Activated T-helper 1 cell treated with Interleukin-2 at 50 U/mL for 16 hours (primary cell): ENCODE measurements at places on chromosomes 5 and 9.

DNA sequence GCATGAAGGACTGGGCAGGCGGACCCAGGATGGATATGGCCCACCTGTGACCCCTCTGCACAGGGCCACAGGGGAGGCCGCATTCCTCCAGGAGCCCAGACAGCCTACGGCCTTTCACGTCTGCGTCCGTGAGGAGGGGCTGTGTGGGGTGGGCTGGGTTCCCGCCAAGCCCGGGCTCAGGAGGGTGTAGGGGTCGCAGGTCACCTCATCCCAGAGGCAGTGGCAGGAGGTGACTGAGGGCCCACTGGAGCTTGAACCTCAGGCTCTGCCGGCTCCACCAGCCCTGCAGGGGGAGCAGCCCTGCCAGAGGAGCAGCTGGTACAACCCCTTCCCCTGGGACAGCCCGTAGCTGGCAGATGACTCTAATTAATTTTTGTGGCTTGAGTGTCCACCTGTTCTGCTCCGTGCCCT lies 40.7 kb upstream of the CACNA1B start:
- DNase-seq, result no peak

- DNase-seq, result no peak
These were observed 14.0 kb downstream of the PRUNE2 start for GRCh38 chr9:76891874-76892273.

GRCh38 chr5:33309068-33309467 lies 131.7 kb upstream of the TARS1 start:
- DNase-seq, result no peak

GRCh38 chr5:1034421-1034905 lies 25.9 kb downstream of the NKD2 start:
- no peak for DNase-seq

DNA sequence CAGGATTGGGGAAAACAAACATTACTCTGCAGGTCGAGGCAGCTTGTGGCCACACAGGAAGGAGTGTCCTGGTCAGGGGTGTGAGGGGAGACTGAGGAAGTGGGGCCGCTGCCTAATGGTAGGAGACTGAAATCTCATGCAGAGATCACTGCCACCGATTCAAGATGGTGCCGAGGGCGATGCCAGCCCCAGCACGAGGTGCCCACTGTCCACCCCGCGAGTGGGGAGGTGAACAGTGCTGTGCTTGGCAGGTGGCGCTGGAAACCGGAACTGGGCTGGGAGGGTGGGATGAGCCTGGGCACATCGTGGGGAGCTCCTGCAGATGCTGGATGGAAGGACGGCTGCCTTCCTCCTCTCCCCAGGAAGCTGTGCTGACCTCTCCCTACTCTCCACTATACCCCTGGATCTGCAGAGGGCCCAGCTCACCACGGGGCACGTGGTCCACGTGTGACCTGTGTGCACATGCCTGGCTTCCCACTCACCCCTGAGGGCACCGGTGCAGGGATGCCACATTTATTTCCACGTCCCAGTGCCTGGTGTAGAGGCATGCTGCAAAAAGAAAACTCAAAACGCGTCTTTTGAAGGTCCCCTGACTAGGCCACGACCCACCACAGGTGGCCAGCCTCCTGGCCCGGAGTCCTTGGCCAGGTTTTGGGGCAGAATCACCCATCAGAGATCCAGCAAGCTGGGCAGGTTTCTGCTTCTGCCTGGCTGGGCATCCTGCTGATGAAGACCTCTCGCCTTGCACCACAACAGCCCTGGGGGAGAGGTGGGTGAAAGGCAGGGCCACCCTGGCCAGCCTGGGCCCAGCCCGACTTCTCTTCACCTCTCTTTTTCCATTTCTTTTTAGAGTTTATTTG lies 71.7 kb upstream of the FCN1 start:
- no peak for DNase-seq
